ENCODE measurements at places on chromosomes 12 and 14.

- DNase-seq = no peak
Measured at GRCh38 chr12:109717390-109718357, 4.0 kb downstream of the FAM222A start.

GRCh38 chr12:168763-169525, 45.0 kb downstream of the SLC6A12 start:
- no peak for DNase-seq

DNA sequence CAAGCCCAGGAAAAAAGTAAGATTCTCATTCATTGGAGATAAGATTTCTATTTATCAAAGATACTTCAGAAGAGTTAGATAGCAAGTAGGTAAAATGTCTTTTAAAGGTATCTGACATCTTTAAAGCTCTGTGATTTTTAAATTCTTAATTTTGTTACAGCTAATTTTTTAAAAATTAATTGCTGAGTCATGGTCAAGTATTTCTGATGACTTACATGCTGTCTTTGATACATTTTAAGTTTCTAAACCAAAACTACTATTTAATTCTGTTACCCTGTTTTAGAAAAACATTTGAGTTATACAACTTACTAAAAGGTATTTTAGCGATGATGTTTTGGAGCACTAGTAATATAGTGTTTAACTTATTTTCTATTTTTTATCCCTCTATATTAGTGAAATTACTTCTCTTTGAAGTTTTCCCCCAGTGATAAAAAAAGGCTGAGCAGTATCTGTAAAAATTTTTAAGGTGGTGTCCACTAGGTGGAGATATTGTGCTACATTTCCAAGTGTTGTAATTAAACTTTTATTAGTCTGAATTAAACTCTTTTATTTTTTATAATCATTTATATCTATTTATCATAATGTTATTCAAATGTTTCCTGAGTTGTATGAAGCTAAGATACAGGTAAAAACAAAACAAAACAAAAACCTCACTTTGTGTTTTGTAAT, 11.5 kb downstream of the ALG10 start:
- DNase-seq = no peak

GRCh38 chr14:68576031-68576430, 216.8 kb downstream of the ZFP36L1 start:
- no peak for DNase-seq

- no peak for DNase-seq
Measured at GRCh38 chr12:53074999-53075370, 4.2 kb downstream of the SPRYD3 start.

- DNase-seq = no peak
Measured at GRCh38 chr12:104510145-104510872, 53.6 kb downstream of the CHST11 start.

DNA sequence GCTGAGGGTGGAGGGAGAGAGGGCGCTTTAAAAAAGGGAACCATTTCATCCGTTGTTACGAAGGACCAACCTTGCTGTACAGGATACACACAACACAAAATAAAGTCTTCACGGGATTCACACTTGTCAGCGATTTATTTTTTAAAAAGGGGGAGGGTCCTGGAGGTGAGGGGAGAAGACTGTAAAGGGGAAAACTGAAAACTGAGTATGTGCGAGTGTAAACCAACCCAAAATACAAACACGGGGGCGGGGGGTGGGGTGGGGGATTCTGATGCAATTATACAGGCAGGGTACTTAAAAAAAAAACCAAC, 499 bp upstream of the PRKAG1 start:
- DNase-seq = no peak

DNA sequence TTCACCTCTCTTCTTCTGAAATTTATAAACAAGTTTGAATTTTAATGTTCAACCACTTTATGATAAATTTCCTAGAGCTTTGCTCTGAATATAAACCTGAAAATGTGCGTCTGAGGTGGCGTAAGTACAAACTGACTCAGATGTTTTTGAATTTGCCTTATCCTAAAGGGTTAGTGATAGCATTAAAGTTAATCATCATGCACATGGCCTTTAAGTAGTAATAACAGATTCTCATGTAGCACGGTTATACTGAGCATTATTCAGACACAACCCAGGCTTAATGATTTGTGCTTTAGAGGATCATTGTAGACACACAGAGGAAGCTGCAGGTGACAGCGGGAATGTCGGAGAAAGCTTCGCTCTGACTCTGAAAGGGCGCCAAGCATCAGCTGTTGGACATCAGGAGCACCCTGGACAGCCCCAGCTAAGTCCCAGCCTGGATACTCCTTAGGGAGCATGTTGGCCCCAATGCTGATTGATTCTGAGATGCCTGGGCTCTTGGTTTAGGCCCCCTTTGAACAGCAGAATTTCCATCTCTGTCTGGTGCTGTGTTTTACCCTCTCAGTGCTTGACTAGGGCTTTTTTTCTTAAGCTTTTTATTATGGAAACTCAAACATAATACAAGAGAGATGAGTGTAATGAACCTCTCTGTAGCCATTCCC, 91.1 kb downstream of the PLXNC1 start:
- no peak for DNase-seq

DNA sequence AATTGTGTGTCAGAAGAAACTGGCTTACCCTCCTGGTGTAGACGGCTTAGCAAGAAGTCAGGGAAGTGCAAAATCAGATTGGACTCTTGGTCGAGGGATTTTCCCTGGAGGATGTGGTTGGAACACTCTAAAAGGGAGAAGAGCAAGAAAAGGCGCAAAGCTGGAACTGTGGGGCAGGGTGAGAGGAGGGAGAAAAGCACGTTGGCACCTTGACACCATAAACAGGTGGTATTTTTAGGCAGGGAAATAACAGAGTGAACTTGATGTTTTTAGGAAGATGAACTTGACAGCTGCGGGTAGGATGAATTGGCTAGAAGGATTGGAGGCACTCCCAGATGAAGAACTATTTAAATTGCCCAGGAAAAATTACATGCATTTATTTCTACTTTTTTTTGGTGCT, 67.7 kb downstream of the HCAR2 start:
- DNase-seq = no peak

DNA sequence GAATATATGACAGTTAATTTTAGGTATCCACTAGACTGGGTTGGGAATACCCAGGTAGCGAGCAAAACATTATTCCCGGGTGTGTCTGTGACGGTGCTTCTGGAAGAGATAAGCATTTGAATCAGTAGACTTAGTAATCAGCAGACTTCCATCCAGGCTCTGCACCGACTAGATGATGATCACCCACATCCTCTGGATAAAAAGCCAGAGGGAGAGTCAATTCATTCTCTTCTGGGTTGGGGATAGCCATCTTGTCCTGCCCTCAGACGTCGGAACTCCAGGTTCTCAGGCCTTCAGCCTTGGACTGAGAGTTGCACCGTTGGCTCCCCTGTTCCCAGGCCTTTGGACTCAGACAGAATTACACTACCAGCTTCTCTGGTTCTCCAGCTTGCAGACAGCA, 168.0 kb downstream of the PHLDA1 start:
- no peak for DNase-seq

- no peak for DNase-seq
Measured at GRCh38 chr12:76694369-76694768, 69.5 kb upstream of the ZDHHC17 start.

GRCh38 chr12:92370828-92371227, 225.2 kb upstream of the BTG1 start:
- DNase-seq = no peak

GRCh38 chr14:72909163-72909562, 15.3 kb upstream of the DPF3 start:
- no peak for DNase-seq

DNA sequence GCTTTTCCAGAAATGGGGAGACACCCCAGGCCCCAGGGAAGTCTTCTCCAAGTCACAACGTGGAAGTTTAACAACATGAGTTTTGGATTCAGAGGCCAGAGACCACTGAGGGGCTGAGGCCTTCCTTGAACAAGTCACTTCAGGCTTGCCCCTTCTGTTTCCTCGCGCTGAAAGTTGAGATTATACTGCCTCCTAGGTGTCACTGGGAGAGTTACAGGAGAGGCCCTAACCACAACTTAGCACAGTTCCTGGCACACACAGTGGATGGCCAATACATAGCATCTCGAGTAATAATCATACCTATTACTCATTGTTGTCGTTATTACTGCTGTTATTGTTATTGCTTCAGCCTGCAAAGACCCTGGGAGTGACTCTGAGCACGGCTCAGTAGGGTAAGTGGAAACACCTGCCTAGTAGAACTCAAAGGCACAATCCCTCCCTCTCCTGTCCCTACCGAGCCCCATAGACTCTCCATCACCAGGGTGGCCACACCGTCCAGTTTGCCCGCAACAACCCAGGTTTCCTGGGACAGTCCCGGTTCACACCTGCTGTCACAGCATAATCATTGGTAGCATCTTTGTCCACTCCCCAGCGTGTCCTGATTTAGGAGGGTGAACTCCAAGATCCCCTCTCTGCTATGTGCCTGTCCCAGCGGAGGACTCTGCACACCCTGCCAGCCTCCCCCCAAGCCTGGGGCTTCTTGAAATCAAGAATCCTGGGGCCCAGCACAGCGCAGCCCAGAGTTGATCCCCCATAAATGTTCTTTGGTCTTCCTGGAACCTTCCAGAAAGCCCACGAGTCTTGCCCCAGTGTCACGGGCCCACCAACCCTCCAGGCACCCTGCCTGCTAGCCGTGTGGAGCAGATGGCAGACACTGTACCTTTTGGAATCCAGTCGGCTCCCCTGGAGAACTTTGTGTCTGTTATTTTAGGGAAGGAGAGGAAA, 85.0 kb downstream of the SYNE3 start:
- DNase-seq = no peak

- DNase-seq = no peak
Measured at GRCh38 chr14:69617796-69618195, 6.4 kb downstream of the SUSD6 start.

DNA sequence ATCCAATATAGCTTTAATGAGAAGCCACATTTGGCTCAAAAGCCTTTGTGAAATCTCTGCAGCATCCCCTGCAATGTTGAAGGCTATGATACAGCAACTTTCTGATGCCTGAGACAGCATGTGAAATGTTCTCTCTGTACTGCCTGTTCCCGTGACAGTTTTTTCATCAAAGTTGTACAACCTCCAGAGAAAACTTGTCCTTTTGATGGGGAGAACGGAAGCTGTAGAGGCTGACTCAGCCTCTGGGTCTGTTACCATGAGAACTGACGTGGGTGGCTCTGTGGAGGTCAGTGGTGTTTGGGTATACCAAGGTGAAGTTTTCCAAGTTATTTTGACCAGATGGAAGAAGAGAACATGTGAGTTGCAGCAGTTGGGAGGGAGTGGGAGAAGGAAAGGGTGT, 17.0 kb downstream of the SLC4A8 start:
- DNase-seq = no peak

DNA sequence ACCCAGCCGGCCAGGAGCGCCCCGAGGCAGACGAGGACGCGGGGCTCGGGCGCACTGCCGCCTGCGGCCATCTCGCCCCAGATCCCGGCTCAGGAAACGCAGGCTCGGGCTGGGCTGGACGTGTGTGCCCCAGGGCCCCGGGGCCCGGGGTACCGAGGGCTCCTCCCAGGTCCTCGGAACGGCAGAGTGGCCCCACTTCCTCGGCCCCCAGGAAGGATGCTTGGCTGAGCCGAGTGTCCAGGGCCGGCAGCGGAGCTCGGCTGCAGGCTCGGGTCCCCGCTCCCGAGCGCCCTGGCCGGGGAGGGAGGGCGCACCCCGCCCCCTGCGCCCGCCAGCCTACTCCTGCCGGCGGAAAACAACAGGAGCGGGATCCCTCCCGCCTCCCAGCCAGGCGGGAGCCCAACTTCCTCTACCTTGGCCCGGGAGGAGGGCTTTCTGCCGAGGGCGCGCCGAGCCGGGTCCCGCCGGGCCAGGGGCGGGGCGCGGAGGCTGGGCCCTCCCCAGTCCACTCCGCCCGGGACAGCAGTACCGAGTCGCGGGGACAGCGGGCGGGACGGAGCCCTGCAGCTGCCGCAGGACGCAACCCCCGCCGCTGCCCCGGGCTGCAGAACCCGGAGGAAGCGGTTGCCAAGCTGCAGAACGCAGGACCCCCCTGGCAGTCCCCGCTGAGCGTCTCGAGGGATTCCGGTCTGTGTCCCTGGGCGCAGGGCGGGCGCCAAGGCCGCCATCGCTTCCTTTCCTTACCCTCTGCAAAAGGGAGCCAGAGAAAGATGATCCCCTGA, at the start of gene VSIG10:
VSIG10 (minus strand) TSS at position 411 of the 782 bp plus-strand sequence; CDS start at position 71, 340 bp downstream.
- DNase-seq = peak; percentile 36

DNA sequence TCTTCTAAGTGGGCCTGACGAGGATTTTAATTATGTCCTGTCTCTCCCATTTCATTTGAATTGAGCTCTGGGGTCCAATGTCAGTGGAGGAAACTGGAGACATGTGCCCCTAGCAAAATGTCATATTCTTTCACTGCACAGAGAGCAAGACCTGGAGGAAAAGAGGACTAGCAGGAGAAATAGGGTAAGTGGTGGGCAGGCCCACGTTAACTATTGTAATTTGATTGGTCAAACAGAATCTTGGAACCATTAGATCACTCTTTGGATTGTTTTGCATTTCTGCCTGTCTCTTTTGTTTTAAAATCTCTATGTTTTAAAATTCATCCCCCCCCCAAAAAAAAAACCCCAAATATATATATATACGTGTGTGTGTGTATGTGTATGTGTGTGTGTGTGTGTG, 113.9 kb upstream of the PELI2 start:
- DNase-seq = no peak
